ENCODE measurements at places on chromosomes 5 and 9.

GRCh38 chr5:170132269-170132975, 26.7 kb downstream of the FOXI1 start:
- DNase-seq, result no peak

DNA sequence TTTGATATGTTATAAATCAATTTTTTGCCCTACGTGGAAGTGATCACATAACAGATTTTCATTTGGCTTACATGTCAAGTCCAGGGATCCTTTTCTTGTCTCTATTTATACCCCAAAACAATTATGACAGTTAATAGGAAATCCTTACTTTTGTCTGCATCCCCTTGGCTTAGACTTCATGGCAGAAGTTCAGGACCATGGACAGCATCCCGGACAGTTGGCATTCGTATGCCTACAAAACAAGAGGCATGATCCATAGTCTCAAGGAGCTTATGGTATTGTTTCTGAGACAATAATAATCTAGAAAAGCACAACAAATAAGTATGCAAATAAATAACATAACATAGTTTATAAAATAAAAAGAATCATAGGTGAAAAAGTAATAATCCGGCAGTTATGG, 214.3 kb upstream of the GRIA1 start:
- no peak for DNase-seq

DNA sequence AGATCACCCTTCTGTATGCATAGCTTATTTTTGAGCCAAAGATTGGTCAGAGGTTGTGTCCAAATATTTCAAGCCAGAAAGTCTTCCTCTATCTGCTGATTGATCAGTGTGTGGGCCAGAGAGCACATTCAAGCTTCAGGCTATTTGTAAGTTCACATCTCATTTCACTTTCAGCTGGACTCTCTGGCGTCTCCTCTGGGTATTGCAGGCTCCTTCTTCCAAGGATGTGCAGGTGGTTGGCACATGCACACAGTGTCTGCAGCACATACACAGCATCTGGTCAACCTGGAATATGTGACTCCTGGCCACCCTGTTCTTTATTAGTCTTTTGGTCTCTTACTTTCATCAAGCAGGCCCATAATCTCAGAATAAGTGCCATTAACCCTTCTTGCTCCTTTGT, 516.1 kb downstream of the ANXA1 start:
- DNase-seq, result no peak

DNA sequence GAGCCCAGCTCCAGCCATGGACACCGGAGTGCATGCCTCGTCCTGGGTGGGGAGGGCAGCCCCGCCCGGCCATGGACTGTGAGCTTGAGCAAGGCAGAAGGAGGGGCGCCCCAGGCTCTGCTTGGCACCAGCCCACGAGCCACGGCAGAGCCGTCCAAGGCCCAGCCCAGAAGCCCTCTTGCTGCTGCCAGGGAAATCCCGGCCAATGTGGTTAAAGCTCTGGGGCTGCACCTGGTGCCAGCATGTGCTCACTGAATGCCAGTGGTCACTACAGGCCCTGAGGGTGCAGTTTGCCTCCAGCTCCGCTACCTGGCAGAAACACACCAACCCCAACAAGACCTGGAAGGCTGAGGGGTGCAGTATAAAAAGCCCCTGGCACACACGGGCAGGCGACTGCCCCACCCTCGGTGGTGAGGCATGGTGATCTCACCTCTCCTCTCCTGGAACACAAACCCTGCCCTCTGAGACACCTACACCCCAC, 11.8 kb downstream of the BRD3 start:
- no peak for DNase-seq

DNA sequence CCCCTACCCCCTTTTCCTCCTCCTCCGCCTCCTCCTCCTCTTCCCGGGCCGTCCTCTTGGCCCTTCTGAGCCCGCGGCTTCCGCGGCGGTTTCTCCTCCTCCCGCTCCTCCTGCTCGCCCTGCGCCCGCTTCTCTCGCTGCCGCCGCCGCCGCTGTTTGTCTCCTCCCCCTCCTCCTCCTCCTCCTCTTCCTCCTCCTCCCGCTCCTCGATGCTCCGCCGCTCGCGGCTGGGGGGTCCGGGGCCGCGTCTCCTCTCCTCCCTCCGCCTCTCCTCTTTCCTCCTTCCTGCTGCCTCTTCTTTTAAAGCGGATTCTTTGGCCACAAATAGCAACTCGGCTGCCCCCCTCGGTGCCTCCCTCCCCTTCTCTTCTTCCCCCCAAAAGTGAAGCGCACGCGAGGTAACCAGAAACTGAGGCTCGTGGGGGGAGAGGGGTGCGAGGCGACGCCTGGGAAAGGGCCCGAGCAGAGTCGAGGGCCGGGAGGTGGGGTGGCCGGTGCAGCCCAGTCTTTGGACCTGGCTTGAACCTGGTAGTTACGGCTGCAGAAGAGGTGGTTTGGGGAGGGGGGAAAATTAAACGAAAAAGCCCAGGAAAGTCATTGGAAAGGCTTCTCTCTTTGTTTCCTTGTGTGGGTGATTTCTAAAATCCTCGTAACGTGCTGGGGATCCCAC, 1058.5 kb upstream of the DMAC1 start:
- DNase-seq, result no peak

DNA sequence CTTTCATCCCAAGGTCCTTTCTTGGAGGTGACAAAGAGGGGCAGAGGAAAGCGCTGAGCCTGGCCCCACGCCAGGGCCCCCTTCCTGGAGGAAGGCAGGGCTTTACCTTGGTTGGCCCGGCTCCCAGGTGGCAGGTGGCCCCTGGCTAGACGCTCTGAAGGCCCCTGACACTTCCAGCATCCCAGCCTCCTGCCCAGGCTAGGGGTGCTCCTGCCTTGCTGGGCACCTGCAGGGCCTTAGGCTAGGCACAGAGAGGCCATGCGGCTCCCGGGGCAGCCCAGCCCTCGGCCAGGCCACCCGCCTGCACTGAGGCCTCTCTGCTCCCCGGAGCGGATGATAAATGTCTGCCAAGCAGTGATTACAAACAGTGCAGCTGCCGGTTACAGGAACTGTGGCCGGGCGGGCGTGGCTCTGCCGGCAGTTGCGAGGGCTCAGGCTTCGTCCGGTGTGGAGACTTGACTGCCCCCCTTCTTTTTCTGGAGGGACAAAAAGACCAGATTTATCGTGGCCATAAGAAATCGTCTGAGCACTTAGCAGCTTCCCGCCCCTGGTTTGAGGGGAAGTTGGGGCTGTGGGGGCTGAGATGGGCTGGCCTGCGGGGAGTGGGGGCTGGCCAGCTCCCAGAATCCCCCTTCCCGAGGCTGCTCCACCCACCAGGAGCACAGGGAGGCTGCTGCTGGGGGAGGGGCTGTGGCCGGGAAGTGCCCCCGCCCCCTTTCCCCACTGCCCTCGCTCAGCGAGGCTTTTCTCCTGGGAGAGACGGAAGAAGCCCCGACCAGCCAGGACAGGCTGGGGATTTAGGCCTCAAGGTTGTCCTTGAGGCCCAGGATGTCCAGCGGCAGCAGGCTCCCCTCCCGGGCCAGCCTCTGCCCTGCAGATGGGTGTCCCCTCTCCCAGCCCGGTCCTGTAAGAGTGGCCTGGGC, 31.6 kb upstream of the UBAC1 start:
- peak; percentile 50 for DNase-seq

DNA sequence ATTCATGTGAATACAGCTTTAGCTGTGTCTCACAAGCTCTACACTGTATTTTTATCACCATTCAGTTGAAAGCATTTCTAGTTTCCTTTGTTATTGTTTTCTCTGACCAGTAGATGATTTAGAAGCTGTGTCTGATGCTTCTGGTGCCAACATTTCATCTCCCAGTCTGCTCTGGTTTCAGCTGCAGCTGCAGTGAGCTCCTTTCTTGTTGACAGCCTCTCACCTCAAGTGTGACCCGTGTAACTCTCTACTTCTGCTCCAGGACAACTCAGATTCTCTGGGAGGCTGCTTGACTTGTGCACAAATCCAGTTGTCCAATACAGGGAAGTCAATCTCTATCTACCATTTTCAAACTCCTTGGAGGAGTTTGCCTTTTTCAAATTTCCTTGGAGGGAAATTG, 504.8 kb downstream of the DIRAS2 start:
- no peak for DNase-seq

DNA sequence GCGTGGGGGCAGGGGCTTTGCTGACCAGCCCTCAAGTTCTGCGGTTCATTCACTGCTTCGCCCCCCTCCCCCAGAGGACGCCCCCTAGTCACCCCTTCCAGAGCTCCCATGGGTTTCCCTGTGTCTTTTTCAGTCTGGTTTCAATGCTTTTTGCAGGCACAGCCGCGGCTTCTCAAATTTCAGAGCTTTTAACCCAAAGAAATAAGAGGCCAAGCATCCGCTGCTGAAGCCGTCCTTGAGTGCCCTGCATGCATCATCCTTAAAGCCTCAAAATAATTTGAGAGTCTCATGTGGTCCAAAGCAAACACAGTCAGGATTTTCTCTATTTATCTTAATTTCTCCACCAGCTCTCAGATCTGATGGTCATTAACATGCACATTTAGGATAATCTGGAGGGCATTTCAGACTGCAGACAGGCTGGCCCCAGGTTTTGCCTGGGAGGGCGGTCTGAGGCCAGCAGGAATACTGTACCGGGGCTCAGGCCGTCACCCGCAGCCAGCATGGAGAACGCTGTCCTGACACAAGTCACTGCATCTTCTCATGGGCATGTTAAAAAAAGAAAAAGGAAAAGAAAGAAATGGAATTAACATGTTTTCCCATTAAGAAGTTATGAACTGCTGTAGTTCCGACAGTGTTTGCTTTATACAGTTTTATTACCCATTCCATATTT, 420.8 kb upstream of the IRX4 start:
- no peak for DNase-seq

DNA sequence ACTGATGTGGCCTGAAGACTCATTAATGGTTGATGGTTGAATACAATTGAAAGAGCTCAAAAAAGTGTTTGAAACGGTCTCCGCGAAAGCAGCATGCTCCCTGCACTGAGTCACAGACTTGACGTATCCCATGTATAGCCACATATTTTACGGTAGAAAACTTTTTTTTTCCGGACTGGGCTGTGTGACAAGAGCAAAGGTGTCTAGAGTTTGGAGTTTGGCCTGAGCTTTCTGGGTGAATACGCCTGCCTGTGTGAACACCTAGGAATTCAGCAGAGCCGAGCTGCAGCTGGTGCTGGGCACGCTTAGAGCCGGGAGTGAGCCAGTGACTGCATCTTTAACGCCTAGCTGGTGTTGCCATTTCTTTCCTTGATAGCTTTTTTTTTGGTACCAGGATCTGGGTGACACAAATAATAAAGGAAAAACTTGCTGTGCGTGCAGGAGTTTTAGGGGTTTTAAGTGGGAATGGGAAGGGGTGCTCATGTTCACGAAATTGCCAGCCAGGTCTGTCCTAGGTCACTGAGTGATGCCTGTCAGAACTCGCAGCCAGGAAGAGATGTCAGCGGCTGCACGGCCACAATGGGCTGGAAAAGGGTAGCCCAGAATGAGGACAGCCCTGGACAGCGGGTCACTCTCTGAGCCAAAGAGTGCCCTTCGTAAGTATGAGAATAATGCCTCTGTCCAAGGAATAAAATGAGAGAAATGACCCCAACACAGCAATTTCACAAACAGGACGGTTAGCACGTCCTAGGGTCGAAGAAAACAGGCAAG, 51.7 kb downstream of the PSMB7 start:
- no peak for DNase-seq

- DNase-seq, result no peak
Measured at GRCh38 chr9:90774071-90774470, 27.5 kb upstream of the SYK start.

GRCh38 chr9:135962696-135963307, 1.6 kb upstream of the UBAC1 start:
- DNase-seq, result no peak

DNA sequence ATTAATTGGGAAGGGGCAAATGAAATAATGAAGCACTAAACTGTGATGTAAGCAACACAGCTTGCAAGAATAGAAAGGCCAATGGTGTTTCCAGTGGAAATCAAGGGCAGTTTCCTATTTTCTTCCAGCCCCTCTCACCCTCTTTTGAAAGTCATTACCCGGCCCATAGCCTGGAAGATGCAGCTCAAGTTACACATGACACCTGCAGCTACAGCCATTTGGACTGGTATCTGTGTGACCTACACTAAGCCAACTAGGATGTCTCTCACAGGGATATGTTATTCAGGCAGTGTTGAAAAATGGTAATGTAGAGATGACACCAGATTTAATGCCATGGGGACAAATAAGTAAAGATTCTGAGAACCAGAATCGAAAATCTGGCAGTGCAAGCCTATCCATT, 439.4 kb upstream of the ZNF462 start:
- DNase-seq, result no peak

- no peak for DNase-seq
Measured at GRCh38 chr5:33284681-33285080, 156.1 kb upstream of the TARS1 start.

- no peak for DNase-seq
Measured at GRCh38 chr5:137587919-137588318, 88.8 kb upstream of the SPOCK1 start.

- DNase-seq, result no peak
Measured at GRCh38 chr5:79318935-79319614, 83.1 kb downstream of the JMY start.

DNA sequence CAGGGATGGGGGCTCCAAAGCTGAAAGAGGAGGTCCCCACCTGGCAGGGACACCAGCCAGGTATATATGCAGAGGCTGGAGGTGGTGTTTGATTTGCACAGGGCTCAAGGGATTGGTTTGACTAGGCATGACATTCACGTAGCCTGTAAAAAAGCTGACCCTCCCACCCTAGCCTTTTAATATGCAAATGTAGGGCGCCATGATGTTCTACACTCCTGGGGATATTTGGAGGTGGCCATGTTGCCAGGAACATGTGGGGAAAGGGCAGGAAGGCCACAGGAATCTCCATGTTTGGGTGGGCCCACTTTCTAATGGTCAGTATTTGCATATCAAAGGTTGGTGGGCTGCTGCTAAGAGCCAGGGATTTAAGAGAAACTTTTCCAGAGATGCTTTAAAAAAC, 12.0 kb upstream of the THG1L start:
- no peak for DNase-seq

DNA sequence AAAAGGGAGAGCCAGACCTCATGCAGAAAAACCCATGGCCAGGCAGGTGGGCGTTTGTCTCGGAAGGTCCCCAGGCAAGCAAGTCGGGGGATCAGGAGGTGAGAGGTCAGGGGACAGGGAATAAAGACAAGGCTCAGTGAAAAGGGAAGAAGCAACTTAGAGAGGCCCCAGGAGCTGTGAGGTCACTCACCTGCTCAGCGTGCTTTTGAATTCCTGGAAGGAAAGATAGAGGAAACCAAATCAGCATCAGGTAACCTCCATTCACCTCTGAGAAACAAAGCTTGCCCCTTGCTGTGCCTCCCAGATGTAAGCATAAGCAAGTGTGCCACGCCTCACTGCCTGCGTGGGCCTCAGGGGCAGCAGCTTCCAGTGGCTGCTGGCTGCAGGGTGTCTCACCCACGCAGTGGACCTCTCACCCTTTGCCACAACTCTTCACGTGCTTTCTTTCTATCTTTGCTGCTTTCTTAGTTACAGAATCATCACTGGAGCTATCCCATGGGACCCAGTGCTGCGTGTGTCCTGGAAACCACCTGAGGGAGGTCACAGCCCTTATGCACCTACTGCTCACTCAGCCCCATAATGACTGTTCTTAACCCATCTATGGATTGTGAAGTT, 6.0 kb downstream of the TRIM7 start:
- DNase-seq, result no peak

All from CD4-positive, alpha-beta T cell treated with Interleukin-12 subunit alpha and Interleukin-12 subunit beta, for 1 hour (primary cell).